ENCODE measurements at places on chromosomes 12 and 14.

- DNase-seq = no peak
Measured at GRCh38 chr12:121620333-121620891, 5.9 kb upstream of the ORAI1 start.

DNA sequence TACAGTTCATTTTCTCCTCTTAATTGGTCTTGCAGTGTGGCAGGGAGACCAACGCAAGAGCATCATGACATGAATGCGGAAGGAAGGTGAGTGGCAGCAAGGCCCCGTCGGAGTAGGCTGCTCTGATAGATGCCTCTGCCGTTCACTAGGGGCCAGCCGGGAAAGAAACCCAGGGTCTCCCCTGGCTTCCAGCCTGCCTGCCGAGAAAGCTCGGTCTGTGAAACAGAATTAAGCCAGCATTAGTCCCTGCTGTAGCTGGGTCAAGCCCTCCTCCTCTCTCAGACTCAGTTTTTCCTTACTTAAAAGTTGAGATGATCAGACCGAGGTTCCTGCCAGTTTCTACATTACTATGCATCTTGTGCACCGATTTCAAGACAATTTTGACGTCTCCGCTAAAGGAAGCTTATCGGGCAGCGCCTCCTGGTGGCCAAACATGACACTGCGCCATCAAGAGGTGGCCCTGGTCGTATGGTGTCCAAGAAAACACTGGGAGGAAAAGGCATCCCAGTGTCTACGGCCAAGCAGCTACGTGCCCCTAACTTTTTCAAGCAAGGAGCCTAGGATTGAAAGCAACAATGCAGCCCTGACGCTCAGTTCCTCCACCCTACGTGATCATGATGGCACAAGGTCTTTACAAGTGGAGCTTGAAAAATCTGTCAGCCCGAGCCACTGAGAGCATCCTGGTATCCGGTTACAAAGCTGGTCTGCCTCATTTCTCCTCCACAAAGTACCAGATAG, 131.6 kb downstream of the KSR2 start:
- peak; percentile 72 for DNase-seq

DNA sequence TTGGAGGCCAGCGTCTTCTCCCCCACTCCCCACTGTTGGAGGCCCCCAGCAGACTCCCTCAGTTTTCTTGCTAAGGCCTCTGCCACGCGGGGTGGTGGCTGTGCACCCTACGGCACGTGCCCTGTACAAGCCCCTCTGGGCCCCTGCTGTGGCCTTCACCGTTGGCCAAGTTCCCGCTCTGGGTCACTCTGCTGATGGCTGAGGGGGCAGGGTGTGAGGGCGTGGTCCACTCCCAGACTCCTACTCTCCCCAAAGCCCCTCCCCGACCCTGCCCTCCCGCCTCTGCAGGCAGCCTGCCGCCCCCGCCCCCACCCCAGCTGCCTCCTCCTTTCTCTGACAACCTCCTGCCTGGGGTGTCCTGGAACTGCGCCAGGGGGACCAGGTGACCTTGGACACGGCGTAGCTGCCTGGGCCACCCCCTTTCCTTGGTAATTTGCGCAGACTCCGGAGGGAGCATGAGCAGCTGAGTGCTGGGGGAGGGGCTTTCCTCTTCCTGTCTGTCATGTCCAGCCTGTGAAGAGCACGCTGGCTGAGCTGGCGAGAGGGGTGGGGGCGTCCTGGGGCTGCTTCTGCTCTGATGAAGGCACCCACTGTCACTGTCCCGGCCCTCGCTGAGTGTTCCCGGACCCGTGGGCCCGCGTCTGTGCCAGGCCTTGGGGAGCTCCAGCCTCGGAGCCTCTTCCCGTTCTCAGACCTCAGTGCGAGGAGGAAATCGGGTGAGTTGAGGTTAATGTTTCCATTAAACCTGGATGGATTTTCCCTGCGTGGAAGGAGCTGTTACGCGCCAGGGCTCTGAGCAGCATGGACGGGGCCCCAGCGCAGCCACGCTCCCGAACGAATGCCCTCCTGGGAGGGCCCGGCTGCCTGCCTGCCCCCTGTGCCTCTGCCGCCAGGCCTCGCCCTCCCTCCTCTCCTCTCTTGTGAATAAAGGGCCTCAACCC, 85.0 kb downstream of the KIF26A start:
- DNase-seq = no peak

GRCh38 chr12:71469258-71469750, 29.7 kb downstream of the LGR5 start:
- peak; percentile 41 for DNase-seq

GRCh38 chr12:25755971-25756260, 202.6 kb upstream of the RASSF8 start:
- DNase-seq = no peak
